ENCODE measurements at places on chromosomes 12 and 14. TPM values are rescaled to one million over a fixed set of nuclear protein-coding genes. Genes with fewer than 3 reads are reported as not detected.

PLEKHA5 gene
- 0.66 TPM for total RNA-seq

SLC17A8 gene
- total RNA-seq: not detected

PYM1 gene
- total RNA-seq: 18.9 TPM

NKX2-8 gene
- not detected for total RNA-seq

All from activated naive CD4-positive, alpha-beta T cell treated with anti-CD3 and anti-CD28 coated beads, Interleukin-2, amount 50 U/mL, for 72 hours (primary cell).